ENCODE measurements at places on chromosomes 5 and 9.

DNA sequence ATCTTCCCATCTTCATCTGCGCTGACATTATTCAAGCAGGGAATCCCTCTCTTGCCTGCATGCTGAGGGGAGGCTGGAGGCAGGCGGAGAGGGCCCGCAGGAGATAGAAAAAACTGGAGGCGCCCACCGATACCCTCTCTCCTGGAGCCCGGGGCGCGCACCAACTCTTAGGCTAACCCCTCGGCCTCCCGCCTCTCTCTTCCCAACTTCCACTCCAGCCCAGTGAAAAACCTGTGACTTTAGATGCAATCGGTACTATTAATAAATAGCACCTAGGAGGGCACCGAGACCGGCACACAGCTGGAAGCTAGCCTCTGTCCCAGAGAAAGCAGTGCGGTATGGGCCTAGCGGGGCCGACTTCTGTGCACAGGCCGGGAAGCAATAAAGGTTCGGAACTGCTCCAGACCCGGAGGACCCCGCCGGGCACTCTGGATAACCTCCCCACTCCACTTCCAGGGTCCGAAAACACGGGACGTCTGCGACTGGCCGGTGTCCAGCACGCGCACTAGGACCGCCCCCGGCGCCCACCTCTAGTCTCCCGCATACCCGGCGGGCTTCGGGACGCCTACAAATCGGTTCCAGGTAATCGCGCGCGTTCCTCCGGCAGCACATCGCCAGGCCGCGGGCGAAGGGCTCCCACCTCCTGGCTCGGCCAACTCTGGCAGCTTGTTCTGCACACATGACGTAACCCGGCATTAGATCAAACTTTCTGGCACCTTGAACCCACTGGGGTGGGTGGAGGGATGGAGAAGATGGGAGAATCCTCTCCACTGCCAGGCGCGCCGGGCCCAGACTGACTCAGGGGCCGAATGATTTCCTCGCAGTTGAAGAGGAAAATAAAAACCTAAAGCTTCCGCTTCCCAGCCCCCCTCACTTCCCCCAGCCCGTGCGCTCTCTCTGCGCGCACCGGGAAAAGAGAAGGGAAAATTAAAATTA is 1.4 kb downstream of the EFNA5 start:
- DNase-seq = no peak

- no peak for DNase-seq
Observed at GRCh38 chr9:110104261-110104809, 103.6 kb downstream of the C9orf152 start.

DNA sequence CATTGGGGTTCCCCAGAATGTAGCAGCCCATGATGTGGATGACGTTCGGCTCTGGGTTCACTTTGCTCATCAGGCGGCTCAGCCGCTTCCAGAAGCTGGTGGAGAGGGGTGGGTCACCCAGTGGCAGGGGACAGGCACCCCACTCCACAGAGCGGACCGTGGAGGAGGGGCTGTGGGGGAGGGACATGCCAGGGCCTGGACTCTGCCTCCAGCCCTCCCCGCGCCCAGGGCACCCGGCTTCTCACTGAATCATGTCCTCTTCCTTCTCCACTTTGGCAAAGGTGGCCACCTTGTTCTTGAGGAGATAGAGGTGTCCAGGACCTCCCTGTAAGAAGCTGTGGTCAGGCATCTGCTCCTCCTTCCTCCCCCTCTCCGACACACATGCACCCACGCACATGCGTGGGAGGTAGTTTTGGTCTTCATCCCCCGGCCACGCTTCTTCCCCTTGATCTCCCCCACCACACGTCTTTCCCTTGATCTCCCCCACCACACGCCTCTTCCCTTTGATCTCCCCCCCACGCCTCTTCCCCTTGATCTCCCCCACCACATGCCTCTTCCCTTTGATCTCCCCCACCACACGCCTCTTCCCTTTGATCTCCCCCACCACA is 8.9 kb upstream of the ENTPD8 start:
- DNase-seq = no peak

DNA sequence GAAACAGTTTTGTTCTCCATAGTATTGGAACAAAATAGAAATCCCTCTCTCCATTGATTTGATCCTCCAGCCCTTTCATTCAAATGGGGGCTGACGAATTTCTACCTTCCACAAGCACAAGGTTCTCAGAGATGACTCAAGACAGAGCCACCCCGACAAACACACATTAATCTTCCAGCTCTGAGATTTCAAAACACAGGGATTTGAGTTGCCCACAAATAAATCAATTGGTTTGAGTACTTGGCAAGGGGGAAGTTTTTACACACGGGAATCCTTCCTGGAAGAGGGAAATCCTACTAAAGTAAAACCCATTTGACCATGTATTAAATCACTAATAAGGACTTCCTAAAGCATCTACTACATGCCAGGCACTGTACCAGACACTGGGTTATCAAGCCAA is 5.4 kb downstream of the ADRA1B start:
- no peak for DNase-seq

DNA sequence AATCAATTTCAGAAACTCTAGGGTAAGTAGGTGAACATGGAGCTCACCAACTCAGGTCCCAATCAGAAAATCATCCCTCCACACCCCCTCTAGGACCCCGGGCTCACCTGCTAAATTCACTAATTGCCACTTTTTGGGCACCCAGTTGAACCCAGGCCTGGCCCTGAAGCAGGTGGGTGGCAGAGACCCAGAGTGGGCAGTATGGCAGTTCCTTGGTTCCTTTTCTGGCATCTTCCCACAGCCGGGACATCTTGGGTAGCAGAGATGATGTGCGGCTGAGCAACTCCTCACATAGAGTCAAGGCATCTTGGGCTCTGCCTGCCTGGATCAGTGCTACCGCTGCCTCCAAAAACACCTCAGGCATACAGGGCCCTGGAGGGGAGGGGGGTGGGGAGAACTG is 2.9 kb upstream of the VCP start:
- DNase-seq = no peak

DNA sequence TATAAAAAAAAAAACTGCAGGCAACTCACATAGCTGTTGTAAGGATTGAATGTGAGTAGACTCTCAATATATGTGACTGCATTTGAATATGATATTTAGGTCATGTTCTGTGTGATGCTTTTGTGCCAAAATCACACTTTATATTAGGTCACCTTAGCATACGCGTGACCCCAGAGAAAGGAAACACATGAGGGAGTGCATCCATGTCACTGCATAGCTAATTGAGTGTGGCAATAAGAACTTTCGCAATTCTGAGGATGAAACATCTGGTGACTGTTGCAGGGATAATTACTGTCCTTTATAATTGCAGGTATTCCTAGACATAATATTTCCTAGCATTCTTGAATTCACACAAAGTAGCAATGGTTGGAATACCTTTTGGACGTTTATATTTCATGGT is 459.5 kb upstream of the KLF4 start:
- DNase-seq = no peak

GRCh38 chr5:107572715-107573368 is 97.9 kb downstream of the EFNA5 start:
- no peak for DNase-seq

DNA sequence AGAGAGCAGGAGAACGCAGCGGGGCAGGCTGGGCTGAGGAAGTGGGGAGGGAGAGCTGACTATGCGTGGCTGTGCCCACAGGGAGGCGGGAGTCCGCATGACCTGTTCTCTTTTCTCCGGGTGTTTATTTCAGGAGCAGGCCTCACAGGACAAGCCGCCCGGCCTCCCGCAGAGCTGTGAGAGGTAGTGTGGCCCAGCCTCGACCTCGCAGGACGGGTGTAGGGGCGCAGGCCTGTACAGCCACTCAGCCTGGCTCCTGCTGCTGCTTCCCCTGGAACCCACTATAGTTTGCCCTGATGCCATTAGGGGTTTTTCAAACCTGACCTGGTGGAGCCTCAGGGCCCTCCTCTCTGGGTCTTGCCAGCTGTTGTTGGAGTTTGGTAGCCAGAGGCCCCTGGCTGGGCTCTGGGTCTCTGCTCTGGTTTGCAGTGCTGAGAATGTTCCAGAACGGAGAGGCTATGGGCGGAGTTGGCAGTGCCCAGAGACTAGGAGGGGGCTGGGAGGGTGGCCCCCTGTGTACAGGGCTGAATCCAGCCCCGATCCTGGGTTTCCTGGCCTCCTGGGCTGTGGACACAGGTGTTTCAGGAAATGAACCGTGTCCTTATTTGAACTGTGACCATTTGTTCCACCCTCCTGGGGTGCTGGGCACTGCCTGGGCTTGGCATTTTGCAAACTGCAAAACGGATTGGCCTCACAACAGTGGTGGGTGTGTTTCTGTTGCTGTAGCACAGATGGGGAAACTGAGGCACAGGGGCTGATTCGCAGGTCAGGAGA is 78.8 kb downstream of the WNK2 start:
- DNase-seq = no peak

- DNase-seq = no peak
Observed at GRCh38 chr5:141245250-141245717, at the start of gene PCDHB15. PCDHB15 (plus strand) TSS chr5:141245395; CDS start chr5:141245579, 184 bp downstream.

DNA sequence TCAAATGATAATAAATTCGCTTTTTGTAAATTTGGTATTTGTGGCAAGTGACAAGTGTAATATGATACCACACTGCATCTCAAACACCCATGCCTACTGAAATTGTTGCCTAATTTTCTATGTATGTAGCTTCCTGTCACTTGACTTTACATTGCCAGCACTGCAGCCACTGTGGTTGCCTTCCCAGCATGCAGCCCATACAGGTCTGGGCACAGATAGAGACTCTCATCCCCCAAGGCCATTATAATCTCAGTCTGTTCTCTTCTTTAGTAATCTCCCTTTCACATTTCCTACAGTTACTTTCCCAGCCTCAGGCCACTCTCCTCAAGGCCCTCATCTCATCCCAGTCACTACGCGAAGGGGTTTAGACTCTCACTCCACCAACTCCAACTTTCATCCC is 1200.6 kb downstream of the PTPRD start:
- DNase-seq = no peak

- DNase-seq = no peak
Observed at GRCh38 chr5:14810282-14810681, 61.3 kb downstream of the ANKH start.

- DNase-seq = no peak
Observed at GRCh38 chr9:113302792-113303418, at the start of gene RNF183. RNF183 (minus strand) TSS chr9:113303376; CDS start chr9:113298184, 5,192 bp downstream.

GRCh38 chr5:102596113-102596512 is 97.3 kb upstream of the SLCO6A1 start:
- DNase-seq = no peak

Data from cortex of kidney (tissue), 1 donor.